ENCODE measurements at places on chromosomes 7 and 10.

GRCh38 chr7:95660023-95660434 is 63.7 kb upstream of the PDK4 start:
- DNase-seq, result no peak

DNA sequence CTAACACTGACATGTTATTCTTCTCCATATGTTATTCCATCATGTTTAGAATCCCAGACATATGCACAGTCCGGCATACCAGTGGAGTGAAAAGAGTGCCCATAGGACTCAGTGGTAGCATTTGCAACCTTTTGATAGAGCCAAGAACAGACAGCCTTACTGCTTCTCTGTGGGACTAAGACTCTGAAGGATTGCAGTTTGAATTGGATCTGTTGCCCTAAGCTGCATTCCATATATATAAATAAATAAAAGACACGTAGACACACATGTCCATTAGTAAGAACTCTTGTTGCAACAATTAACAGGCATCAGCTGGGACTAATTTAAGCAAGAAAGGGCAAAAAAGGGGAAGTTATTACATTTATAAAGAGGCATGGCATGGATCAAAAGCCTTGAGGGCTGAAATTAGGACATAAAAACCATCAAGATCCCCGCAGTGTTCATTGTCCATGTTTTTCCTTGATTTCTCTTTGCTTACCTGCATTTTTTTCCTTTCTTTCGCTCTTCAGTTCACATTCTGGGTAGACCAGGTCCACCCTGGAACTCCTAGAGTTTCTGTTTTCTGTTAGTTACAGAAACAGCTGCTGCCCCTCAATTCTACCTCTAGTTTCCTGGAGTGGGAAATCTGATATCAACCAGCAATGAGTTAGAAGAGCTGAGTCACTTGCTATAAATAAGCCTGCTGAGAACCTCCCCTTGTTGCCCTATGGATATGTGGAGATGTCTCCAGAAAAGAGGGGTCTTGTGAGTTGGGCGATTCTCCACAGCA is 132.4 kb downstream of the SORCS1 start:
- DNase-seq, result no peak

- no peak for DNase-seq
Observed at GRCh38 chr10:58772758-58773157, 260.1 kb downstream of the BICC1 start.

- no peak for DNase-seq
Observed at GRCh38 chr7:155991470-155991869, 179.2 kb upstream of the SHH start.

DNA sequence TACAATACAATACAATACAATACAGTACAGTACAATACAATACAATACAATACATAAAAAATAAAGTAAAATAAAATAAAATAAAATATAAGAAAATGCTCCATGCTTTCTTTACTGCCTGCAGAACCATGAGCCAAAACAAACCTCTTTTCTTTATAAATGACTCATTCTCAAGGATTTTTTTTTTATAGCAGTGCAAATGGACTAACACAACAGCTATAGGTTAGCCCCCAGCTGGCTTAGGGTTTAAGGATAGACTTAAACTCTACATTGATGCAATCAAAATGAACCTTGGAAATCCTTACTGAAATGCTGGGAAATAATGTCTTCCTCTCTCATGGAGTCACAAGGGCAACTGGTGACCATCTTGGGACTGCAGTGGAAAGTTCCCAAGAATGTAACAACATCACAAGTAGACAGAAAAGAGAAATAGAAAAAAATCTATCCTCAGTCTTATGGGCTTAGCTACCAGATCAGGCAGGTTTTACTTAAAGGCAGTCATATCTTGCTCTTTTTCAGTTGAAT is 348.9 kb downstream of the ARL4A start:
- DNase-seq, result no peak

- DNase-seq, result no peak
Observed at GRCh38 chr10:77252380-77253146, 385.0 kb downstream of the KCNMA1 start.

GRCh38 chr10:70232155-70232858 is 922 bp downstream of the PPA1 start:
- no peak for DNase-seq

All from stimulated activated CD8-positive, alpha-beta memory T cell treated with anti-CD3 and anti-CD28 coated beads, Interleukin-7, amount 100 ng/mL, for 48 hours (primary cell).